Hematopoietic multipotent progenitor cell treated with erythropoietin and hydrocortisone succinate and interleukin-3 and kit ligand, for 15 days (in vitro differentiated cells): ENCODE measurements at places on chromosomes 2 and 18.

- no peak for DNase-seq
Measured at GRCh38 chr2:71793926-71794325, 340.6 kb downstream of the DYSF start.

DNA sequence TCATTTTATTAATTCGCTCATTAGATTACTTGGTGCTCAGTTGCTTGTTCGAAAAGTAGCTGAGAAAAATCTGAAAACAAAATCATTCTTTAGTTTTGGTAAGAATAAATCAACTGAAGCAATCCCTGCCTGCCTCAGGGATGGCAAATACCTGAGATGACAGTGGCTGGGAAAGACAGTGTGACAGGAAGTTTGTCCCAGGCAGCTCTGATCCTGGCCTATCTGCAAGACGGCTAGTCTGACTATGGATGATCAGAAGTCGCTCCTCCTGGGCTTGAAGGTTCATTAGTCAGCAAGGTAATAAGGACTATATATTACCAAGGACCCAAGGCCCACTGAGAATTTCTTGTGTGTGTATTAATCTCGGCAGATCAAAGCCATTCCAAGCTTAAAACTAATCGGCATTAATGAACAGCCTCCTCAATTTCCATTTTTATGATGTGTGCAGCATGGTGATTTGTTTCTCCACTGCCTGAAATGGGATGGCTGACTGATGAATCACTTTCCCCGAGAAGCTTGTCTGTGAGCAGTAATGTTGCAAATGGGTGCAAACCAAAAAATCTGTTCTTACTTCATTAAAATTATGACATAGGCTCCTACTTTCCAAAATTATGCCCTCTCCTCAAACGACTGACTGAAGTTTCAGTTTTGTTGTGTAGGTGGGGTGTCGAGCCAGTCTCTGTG is 199.9 kb downstream of the ACTR3 start:
- DNase-seq: no peak

GRCh38 chr2:30949435-30949834 is 142.2 kb upstream of the CAPN13 start:
- no peak for DNase-seq

DNA sequence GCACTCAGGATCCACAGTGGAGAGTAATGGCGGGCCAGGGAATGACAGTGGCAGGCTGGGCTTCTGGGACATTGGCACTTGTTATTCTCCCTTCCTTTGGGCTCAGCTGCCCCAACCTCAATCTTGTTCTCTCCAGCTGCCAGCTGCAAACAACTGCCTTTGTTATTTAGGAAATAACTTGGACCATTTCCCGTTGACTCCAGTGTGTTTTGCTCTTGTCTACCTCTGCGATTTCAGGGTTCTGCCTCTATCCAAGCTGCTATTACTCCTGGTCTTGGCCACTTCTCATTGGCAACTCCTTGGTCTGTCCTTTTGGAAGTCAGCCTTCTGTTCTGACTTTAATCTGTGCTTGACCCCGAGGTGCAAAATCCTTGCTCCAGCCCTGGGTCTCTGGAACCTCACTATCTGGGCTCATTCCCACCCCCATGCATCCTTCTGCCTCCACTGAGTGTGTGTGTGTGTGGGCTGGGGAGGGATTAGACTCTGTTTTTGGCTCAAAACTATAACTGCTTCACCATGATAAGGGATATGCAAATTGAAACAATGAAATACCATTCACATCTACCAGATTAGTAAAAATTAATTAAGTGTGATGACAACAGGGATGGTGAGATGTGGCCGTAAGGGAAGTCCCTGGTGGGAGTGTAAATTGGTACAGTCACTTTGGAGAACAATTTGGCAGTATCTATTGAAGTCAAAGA is 134.1 kb upstream of the CXCR4 start:
- no peak for DNase-seq

- DNase-seq: peak; percentile 58
Measured at GRCh38 chr2:10033251-10034006, 9.9 kb upstream of the KLF11 start.

DNA sequence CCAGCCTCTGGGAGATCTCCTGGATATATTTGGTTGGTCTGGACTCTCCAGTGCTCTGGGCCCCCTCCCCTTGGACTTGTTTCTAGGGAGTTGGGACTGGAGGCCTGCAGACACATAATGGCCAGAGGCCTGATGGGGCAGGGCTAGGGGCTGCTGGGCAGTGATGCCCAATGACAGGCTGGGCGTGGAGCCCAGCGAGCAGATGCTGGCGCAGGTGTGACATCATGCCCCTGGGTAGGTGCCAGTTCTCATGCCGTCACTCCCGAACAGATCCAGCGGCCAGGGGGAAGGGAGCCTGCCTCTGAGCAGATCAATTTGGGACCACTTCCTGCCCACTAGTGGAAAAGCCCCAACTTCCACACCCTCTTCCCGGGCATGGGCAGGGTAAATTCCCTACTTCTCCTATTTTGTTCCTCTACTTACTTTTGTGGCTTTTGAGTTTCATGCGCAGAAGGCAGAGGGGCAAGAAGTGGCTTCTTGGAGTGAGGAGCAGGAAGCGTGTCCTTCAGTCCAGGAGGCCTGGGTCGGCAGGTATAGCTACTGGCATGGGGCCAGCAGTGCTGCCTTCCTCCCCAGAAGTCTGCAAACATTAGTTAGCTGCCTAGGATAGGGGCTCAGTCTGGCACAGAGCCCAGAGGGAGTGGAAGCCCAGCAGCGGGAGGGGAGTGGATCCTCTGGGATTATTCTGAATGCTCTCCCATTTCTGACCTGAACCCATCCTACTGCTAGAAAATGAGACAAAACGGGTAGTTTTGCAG is 6.1 kb downstream of the MPV17 start:
- DNase-seq: no peak
